ENCODE measurements at places on chromosomes 7 and 10. TPM values are rescaled to one million over a fixed set of nuclear protein-coding genes. Genes with fewer than 3 reads are reported as not detected.
A peak's percentile ranks its signal among the peaks of the same experiment; 100 is the strongest.

PNLIPRP1 gene
- total RNA-seq, result not detected

EFCAB10 gene
- total RNA-seq, result not detected

VAX1 gene
- not detected for total RNA-seq

SUMF2 gene
- 162 TPM for total RNA-seq

DKK1 gene
- not detected for total RNA-seq

CTAGE8 gene
- total RNA-seq, result 11.9 TPM

ZCWPW1 gene
- 7.1 TPM for total RNA-seq

- no peak for DNase-seq
Observed at GRCh38 chr10:553233-553632, 136.2 kb downstream of the DIP2C start.

GRCh38 chr10:89750441-89750840 lies 49.1 kb downstream of the KIF20B start:
- no peak for DNase-seq

DNA sequence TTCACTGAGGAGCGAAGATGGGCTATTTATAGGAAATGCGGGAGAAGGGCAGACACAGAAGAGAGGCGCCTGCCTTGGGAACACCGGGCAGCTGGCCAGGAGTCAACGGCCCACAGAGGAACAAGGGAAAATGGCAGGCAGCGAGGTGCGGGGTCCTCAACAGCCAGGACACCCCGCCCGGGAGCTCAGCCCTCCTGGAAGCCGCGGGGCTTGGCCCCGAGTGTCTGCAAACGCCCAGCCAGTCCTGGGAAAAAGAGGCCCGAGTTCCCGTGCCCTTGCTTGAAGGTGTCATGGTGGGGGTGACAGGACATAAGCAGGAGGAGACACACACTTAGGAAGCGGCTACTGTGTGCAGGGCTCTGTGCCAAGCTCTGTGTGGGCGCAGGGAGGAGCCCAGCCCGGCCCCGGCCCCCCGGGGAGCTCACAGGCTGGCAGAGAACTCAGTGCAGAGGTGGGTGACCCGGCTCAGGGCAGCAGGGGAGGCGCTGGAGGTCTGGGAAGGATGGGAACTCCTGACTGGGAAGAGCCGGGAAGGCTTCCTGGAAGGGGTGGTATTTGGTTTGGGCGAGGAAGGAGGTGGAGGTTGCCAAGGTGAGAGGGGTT lies 79.9 kb downstream of the ELFN1 start:
- no peak for DNase-seq

DNA sequence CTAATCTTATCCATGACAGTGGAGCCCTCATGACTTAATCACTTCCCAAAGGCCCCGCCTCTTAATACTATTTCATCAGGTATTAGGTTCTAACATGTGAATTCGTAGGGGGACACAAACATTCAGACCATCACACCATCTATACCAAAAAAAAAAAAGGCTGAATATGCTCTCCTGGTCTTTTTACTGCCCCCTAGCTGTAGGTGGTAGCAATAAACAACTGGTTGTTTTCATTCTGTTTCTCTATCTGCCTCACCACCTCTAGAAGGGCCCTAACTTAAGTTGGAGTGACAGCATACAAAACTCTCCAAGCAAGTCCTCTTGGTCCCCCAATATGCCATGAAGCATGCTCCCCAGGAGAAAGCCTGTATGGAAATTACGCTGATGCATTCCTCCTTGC lies 94.1 kb downstream of the GRM8 start:
- no peak for DNase-seq

DNA sequence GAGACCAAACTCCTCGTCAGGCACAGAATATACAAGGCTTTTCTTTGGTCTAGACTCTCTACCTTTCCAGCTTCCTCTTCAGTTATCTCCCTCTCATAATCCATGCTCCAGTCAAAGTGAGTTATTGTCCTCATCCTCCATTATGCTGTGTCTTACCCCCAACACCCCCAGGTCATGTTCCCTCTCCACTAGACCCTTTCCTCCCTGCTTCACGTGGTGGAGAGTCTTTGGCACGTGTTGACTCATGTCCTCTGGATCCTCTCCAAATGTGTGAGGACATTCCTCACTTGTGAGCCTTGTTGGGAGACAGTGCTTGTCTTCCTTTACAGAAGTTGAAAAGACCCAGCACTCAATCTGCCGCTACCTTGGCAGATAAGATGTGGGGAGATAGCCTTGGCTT lies 36.0 kb upstream of the DLD start:
- DNase-seq, result peak; percentile 14

- no peak for DNase-seq
Observed at GRCh38 chr7:147556317-147556716, 1034.2 kb upstream of the C7orf33 start.

DNA sequence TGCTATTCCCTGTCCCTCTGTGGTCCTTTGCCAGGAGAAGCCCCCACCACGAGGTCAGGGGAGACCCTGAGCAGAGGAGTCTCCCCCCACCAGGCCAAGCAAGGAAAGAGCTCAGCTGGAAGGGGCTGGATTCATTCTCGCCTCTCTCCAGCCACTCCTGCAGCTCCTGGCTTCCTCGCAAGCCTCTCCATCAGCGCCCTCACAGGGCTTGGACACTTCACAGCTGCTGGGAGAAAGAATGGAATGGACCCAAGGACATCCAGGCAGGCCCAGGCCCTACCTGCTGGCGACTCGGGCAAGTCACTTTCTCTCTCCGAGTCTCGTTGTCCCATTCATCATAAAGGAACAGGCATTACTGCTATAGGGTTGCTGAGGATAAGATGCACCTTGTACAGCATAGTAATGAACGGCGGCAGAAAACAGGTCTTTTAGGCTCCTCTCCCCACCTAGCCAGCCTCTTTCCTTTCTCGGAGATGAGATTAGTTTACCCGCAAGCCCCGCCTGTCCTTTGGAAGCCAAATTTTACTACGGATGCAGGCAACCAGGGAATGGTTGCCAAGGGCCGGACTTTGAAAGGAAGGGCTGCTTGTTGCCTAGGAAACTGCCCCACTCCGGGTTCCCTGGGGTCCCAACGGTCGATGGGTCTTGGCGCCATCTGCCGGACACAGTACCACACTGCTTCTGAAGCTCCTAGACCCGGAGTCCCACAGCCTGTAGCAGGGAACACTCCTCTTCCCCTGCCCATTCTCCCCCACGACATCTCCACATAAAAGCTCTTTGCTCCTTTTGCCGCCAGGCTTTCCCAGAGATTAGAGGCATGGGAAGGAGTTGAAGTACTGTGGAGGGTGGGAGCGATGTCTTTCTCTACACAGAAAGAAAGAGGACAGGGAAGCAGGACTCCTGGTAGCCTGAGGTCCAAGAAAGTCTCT lies 22.3 kb downstream of the IMPDH1 start:
- peak; percentile 68 for DNase-seq

DNA sequence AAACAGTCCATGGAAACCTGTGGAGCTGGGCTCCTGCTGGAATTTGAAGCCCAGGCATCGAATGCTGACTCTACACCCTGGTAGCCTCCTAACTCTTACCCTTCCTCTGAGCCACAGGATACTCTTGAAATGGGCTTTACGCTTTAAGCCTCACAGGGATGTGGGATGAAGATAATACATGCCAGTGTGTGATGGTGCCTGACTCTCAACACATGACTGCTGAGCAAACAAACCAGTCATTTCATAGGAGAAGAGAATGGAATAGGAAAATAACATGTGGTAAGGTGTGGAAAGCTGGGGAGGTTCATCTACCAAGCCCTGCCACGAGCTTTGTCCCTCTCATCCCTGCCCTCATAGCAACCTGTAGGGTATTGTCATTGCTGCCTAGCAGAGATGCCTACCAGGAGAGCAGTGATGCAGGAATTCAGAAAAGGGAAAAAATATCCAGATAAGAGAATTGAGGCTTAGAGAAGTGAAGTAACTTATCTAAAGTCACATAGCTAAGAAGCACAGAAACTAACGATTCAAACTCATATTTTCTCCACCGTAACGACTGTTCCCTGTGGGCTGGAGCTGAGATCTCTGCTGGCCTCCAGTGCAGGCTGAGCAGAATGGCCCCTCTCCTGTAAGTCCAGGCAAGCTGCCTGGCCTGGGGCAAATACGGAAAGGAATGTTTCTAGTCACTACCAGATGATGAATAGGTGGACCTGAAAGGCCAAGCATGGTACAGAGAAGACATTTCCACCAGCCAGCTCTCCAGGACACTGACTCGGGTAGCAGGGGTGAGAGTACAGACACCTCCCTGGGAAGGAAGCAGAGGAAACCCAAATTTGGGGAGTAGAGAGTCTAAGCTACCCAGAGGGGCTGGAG lies 90.2 kb upstream of the DUSP5 start:
- DNase-seq, result no peak

GRCh38 chr10:6665847-6666246 lies 85.8 kb upstream of the PRKCQ start:
- no peak for DNase-seq

GRCh38 chr7:50552921-50553320 lies 12.3 kb downstream of the DDC start:
- peak; percentile 12 for DNase-seq

- DNase-seq, result no peak
Observed at GRCh38 chr7:101137651-101138212, 10.8 kb downstream of the SERPINE1 start.

DNA sequence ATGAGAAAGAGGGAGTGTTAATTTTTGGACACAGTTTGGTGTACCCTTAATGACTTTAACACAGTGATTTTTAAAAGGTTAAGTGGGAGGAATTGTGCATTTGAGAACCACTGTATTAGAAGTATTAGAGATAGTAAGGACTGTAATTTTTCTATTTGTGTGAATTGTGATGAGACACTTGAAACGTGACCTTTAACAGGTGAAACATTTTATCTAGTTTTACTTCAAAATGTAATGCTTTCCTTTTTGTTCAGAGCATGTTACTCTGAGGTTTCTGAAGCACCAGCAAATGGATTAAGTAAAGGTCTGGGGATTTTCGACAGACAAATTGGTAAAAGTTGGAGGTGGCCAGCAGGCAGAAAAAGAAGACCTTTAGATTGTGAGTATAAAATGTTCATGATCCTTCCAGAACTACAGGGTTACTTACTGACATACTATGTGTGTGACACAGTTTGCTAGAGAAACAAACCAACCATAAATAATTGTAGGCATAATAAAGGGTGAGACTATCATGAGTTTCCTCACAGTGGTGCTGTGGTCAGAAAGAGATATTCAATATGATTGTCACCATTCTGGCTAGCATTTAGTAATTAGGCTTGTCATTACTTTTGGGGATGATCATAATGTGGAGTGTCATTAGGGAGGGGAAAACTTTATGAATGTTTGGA lies 26.1 kb downstream of the LCOR start:
- no peak for DNase-seq

DNA sequence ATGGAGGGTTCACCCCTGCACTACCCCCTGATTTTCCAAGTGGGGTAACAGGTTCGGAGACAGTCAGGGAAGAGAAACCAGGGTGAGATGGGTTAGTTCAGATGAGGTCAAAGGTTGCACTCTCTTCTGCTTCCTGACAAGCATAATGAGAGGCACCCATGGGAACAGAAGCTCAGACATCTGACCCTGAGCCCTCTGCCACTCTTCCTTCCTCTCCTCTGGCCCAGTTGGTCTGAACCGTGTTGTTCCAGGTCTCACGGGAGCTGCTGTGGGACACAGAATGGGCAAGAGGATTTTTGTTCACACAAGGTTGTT lies 38.4 kb downstream of the DNAJB12 start:
- DNase-seq, result no peak

DNA sequence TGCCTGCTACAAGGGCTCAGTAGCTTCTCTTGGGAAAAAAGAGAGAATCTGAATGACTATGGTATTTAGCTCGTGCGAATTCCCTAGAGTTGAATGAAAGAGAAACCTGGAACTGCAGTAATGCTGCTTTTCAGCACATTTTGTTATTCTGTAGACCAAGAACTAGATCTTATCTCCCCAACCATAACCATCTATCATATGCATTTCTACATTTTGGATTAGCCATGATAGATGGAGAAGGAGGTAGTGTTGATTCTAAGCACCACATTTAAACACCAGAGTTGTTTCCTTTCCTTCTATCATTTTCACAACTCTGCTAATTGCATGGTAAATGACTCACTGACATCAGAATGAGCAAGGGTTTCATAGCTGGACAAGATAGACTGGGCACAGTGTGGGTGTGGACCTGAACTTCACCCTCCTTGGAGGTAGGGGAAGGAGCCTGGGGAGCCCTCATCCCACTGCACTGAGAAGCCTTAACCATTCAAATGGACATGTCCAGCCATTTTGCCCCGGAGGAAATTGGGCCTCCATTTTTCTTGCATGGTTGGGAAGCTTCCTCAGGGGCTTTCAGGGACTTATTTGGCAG lies 55.3 kb upstream of the BMPER start:
- DNase-seq, result no peak

DNA sequence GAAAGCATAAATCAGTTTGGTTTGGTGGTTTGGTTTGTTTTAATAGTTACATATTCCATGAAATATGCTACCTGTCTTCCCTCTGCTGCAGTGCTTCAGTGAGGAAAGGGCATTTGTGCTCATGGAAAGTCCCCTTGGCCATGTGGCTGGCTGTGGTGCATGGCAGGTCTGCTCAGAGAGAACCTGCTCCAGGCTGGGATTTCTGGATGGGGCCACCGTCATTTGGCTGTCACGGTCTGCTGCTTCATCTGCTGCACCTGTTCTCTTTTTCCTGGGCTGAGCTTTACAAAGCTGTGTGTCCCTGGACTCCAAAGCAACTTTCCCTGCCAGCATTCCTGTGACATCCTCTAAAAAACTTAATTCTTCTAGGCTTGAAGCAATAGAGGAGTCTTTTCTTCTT lies 8.9 kb downstream of the CDK14 start:
- peak; percentile 78 for DNase-seq

DNA sequence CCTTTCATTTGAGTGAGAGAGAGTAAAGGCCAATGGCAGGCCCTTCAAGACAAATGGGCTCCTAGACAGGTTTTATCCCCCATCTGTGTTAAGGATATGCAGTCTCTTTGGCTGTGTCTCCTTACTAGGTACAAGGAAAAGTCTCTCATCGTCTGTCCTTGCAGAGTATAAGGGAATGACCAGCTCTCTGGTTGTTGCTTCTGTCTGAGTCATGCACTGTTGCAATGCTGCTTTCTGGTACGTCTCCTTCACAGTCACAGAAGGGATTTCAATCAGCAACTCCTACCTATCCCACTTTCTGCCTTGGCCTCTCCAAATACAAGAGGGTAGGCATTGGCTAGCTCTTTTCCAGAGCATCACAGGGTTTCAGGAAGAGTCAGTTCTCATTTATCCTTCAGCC lies 48.1 kb downstream of the CTTNBP2 start:
- DNase-seq, result no peak

GRCh38 chr10:4775808-4776207 lies 50.2 kb upstream of the AKR1E2 start:
- DNase-seq, result no peak

DNA sequence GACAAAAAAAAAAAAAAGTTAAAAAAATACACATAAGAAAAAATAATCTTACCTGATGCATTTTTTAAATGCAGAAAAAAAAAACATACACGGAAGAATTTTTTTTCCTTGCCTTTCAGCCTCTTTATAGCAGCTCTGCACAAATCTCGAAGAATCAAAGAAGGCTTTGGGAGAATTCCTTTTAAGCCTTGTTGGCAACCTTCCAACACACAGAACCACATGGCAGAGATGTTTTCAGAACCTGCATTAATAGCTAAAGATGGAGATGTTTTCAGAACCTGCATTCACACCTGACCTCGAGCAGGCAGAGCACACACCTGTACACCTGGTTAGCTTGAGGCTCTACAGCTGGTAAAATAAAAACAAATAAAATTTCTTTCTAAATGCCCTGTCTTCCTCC lies 65.6 kb downstream of the DOCK4 start:
- DNase-seq, result no peak
